Fibroblast of lung (primary cell): ENCODE measurements at places on chromosomes 4 and X.

DNA sequence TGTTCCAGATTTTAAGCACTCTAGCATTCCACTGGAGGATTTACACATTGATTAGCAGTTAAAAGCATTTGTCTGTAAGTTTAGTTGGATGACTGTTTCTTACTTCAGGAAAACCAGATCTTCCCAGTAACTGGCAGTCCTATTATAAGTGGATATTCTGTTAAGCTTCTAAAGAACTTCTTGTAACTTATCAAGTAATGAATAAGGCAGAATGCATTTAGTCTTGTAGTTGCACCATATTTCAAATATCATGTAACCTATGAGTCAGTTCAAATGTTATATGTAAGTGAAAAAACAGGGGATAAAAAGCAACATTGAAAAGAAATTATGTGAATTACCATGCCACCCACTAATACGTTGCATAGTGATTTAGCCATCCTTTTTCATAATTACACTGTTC lies 30.2 kb upstream of the TENM3 start:
- peak; percentile 63 for DNase-seq

GRCh38 chr4:57303012-57303751 lies 193.0 kb upstream of the IGFBP7 start:
- DNase-seq, result peak; percentile 33

GRCh38 chr4:151434183-151434860 lies 25.3 kb downstream of the FHIP1A start:
- no peak for DNase-seq

DNA sequence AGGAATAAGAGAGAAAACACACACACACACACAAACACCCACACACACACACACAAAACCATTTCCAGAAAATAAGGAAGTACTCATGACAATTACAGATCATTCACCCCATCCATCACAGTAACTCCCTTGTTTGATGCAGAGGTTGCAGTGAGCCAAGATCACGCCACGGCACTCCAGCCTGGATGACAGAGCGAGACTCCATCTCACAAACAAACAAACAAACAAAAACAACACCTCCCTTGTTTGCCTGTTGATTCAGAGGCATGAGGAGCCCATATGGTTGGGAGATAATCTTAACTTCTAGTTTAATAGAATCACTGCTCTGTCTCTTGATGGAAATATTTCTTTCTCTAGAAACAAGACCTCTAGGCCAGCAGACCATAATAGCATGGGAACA lies 2043.5 kb upstream of the AGA start:
- DNase-seq, result no peak

GRCh38 chrX:110132450-110133114 lies 129.7 kb downstream of the TMEM164 start:
- DNase-seq, result no peak

GRCh38 chr4:92483341-92483740 lies 179.6 kb downstream of the GRID2 start:
- no peak for DNase-seq

DNA sequence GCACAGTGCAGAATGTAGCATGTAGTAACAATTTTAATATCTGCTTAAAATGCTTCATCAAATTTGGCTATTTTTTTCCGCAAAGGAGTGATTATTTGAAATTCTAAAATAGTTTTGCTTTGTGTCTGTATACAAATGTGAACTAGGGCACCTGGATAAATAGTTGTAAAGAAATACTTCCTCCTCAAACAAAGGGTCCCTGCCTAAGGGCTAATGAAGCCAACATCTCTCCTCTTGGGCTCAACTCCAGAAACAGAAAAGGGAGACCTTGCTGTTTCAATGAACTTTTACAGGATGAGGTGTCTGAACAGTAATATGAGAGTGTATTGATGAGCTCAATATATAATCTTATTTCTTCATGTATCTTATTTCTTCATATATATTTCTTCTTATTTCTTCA lies 30.8 kb upstream of the SCOC start:
- DNase-seq, result no peak

GRCh38 chr4:38923746-38924145 lies 56.1 kb downstream of the FAM114A1 start:
- DNase-seq, result no peak

- peak; percentile 73 for DNase-seq
Measured at GRCh38 chrX:74422576-74423288, 1.4 kb downstream of the SLC16A2 start.

DNA sequence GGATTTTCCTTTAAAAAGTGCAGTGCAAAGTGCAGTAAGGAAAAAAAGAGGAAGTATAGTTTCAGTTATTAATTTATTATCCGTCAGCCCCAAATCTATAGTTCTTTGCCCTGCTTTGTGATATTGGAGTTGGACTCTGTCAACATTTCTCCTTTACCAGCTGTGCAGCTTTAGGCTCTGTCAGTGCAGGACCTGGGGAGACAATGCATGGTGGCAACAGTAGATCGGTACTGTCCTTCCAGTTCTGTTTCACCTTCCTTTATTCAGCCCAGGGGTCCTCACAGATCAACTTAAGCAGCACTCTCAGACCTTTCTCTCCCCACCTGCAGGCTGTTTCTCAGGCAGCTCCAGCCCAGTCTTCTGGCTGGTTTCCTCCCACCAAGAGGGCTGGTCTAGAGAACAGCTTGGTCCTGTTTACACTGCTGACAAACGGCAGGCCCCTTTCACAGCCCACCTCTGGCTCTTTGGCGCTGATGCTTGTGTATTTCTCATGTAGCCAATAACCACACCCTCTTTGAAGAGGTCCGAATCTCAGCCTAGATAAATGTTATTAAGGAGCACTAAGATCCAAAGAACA lies 71.6 kb downstream of the MCUB start:
- DNase-seq, result no peak

DNA sequence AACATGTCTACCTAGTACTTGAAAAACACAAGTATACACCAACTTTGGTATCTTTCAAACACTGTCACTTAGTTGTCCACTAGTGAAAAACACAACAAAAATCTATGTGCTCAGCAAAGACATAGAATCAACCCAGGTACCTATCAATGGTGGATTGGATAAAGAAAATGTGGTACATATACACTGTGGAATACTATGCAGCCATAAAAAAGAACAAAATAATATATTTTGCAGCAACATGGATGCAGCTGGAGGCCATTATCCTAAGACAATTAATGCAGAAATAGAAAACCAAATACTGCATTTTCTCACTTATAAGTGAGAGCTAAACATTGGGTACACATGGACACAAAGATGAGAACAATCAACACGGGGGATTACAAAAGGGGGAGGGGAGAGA lies 148.7 kb downstream of the ENOX2 start:
- DNase-seq, result no peak

DNA sequence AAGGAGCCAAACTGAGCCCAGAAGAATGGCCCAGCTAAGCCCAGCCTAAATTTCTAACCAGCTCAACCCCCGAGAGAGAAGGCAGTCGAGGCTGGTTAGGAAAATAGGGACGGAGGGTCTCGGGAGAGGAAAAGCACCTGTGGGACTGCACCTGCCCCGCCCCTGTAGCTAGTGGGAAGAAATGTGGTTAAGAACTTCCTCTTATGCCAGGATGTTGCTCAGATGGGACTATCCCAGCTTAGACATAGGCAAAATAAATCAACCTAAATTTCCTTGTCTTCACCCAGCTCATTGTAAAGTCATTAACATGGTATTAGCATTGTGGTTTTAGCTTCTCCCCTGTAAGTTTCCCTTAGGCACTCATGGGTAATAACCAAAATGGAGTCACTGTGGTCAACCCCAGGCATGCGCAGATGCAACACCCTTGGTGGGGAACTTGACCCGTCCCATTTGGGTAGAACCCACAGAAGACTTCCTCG lies 86.8 kb downstream of the ZNF718 start:
- no peak for DNase-seq

- no peak for DNase-seq
Measured at GRCh38 chr4:121688261-121688660, 8.5 kb downstream of the ANXA5 start.

DNA sequence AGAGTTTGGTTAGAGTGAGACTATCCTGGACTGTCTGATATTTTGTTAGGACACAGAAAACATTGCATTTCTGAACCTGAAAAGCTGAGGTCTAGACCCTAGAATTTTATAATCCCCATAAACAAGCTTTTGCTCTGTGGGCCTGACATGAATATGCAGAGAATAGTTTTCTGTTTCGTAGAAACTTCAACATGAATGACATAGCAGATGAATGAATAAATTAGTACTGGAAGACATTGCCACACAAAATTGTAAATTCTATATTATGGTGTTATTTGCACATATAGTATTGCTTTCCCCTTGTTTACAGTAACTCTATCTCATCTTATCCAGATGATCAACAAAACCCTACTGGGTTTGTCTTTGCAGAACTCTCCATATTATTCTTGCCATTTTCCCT lies 54.9 kb upstream of the MAML3 start:
- DNase-seq, result no peak

GRCh38 chrX:75625232-75625631 lies 102.4 kb upstream of the ZDHHC15 start:
- no peak for DNase-seq

DNA sequence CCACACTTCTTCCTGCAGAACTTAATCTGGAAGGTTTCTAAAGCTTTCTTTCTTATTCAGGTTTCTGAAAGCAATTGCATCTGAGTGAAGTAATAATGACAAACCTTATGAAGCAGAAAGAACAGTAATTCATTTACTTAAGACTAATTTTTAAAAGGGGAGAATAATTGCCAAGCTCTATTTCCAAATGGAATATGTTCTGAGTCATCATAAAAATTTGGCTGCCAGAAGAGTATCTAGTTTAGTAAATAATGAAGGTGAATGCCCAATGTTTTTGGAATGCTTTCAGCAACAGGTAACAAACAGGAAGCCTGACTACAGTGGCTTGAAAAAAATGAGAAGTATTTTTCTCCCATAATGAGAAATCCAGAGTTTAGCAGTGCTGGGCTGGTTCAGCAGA lies 227.3 kb upstream of the TET2 start:
- no peak for DNase-seq

DNA sequence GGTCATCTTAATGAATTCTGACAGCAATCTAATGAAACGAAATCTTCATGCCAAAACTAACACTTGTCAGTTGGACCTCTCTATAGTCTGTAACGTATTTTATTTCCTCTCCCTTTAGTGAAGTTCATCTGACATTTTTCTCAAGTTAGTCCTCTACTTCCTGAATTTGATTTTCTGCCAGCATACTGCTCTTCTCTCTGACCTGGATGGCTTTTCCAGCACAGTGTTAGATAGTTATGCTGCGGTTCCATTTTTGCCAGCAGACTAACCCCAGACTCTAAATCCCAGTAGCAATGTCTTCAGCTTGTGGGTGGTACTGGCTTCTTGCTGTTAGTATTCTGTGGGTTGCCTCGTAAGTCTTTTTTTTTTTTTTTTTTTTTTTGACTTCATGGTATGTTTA lies 146.7 kb upstream of the VEGFC start:
- peak; percentile 24 for DNase-seq

GRCh38 chr4:38605181-38605752 lies 58.7 kb upstream of the KLF3 start:
- no peak for DNase-seq

DNA sequence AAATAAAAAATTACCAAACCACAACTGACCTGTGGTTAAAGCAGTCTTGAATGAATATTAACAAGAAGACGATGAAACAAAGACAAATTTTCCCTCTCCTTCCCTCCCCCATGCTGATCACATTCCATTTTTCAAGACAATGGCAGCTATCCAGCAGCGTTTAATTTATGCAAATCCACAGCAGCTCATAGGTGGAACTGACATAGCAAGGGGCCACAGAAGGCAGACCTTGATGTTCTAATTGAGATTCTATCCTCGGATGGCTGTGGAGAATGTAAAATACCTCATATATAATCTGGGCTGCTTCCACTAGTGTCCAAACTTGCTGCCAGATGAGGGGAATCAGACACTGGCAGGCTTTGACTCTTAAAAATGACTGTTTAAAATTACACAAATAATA lies 211.5 kb downstream of the CHRDL1 start:
- DNase-seq, result no peak

- no peak for DNase-seq
Measured at GRCh38 chr4:3252480-3252828, 3.5 kb downstream of the MSANTD1 start.

GRCh38 chr4:161991811-161992210 lies 172.0 kb downstream of the FSTL5 start:
- DNase-seq, result no peak

- DNase-seq, result peak; percentile 68
Measured at GRCh38 chrX:44580466-44580865, 37.8 kb upstream of the FUNDC1 start.

GRCh38 chr4:173415885-173416653 lies 17.2 kb upstream of the SCRG1 start:
- DNase-seq, result no peak
